ENCODE measurements at places on chromosomes 2 and 18. TPM values are rescaled to one million over a fixed set of nuclear protein-coding genes. Genes with fewer than 3 reads are reported as not detected.

- peak; percentile 95 for DNase-seq
Measured at GRCh38 chr2:33134086-33134771, 187.5 kb downstream of the LTBP1 start.

DNA sequence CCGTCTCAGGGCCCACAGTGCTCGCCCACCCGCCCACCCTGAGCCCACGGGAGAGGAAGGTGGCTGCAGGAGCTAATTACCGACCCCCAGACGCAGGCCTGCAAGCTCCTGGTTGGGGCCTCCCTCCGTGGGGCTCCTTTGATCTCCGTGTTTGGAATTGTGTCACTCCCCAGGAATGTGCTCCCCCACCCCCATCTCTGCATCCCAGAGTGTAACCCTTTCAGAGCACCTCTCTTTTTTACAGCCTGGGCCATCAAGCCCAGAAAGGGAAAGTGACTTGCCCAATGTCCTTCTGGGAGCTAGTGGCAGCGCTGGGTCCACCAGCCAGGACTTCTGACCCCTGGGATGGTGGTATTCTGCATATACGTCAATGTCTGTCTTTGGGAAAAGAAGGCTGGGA lies 335.1 kb downstream of the CYRIA start:
- peak; percentile 56 for DNase-seq

DNA sequence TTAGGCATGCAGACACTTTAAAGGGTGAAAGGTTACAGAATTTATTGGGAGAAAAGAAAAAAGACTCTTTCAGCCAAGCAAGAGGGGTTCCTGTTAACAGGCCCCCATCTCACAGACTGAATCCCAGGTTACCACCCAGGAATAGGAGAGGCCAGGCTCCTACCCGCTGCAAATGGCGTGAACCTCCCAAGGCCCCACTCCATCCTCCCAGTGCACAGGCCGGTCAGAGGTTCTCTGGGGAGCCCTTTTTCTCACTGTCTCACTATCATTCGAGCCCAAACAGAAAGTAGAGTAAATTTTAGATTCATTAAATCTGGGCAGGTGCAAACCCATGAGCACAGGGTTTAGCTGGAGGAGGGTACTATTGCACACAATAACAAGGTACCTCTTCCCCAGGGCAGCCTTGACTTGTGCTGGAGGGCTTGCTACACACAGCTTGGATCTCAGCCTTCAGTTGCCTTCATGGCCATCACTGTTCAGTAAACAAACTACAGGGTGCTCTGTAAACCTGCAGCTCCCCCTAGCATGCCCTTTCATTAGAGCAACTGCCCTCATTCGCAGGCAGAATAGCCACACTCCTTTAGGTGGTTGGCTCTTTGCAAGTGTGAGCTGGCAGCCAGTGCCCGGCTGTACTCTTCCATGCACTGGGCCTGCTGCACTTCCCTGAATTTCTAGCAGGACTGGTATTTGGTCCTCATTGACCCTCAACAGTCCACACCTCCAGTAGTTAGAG lies 7.3 kb upstream of the PLEK start:
- DNase-seq: no peak

HOXD4 gene
- 0.99 TPM for polyA plus RNA-seq

Measured in left lung (tissue), 14 donors.